RWPE1 (cell line): ENCODE measurements at places on chromosomes 2 and 18.
A peak's percentile ranks its signal among the peaks of the same experiment; 100 is the strongest.

- peak; percentile 58 for DNase-seq
Observed at GRCh38 chr18:79616651-79617510, 62.7 kb upstream of the CTDP1 start.

DNA sequence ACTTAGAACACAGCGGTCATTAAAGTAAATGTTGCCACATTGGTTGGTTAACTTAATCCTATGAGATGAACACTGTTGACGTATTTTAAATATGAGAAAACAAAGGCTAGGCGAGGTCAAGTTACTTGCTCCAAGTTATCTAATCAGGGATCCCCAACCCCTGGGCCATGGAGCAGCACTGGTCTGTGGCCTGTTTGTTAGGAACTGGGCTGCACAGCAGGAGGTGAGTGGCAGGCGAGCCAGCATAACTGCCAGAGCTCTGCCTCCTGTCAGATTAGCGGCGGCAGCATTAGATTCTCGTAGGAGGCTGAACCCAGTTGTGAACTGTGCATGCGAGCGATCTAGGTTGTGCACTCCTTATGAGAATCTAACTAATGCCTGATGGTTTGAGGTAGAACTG lies 878.9 kb downstream of the CPS1 start:
- DNase-seq = no peak

GRCh38 chr2:216773072-216773471 lies 77.7 kb upstream of the IGFBP5 start:
- DNase-seq = no peak

- DNase-seq = peak; percentile 43
Observed at GRCh38 chr2:152456262-152456661, 121.3 kb downstream of the FMNL2 start.

DNA sequence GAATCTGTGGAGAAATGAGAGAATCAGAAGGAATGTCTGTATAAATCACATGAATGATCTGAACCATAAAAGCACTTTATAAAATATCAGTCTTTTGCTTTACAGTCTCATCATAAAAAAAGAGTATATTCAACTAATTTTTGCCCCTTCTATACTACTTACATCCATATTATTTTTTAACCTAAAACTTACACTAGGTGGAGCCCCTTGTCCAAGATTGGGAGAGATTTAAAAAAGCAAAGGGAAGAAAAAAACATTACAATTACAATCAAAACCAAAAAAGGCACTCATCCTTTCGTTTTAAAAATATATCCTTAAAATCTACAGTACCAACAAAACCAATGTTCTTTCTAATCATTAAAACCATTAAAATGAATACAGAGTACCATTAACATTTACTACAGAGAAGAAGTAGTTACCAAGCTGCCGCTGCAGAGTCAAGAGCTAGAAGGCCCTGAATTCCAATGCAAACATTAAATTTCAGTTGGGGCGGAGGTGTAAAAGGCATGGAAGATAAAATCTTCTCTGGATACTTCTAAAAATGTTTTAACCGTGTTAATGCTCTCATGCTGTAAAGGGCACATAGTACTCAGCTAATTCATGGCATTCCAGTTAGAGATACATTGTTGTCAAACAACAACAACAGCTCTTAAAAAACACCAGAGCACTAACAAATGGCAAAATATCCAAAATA lies 56.7 kb upstream of the EPB41L3 start:
- DNase-seq = peak; percentile 3

DNA sequence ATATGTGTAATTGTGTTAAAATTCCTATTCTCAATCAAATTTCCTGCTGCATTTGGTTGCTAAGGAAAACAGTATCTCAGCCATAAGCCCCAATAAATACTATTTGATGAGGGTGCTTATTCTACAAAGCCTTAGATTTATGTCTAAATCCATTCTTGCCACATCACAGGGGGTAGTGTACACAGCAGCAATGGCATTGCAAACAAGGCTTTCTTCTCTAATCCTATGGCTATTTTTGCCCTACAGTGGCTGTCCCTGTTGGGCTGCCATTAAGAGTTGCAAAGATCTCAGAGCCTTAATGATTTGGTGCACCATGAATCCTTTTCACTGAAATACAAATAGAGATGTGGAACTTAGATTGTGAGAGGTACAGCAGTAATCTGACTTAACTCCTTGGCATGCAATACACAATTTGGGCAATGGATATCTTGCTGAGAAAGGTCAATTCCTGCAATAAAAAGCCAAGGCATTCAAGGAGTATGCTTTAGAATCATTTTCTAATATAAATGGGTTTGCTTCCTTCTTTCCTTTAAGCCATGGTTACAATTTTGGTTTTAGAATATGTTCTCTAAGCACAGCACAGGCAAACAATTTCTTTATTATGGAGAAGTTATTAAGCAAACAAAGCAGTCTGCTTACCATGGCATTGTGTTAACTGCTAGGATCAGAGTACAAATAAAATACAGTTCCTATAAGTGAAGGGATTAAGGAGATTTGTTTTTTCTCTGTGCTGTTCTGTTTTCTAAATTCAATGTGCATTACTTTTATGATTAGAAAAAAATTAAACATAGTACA lies 69.8 kb upstream of the CD302 start:
- no peak for DNase-seq

DNA sequence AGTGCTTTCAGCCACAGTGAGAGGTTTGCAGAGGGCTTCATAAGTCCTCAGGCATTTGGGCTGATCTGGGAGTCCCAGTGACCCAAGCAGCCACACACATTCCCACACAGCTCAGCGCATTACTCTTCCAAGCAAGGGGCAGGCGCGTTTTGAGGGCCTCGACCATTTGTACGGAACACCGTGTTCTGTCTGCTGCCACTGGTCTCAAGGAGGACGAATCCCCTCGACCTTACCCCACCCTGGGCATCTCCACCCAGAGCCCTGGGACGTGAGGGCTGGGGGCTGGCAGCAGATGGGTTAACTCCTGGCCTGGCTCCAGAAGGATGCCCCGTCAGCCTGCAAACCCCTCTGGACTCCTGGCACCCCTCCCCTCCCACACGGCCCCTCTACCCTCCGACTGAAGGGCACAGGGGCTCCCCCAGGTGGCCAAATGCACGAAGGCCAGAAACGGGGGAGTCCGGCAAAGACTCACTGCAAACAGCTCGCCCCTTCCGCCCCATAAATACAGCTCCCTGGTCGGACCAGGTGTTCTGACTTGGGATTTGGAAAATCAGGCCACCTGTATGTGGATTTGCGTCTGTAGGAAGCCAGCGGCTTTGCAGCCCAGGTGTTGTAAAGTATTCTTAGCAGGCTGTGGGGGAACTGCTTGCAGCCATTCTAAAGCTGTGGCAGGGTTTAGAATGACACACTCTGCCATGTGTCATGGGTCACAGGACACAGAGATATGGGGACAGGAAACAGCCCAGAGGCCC lies 33.6 kb upstream of the PTMA start:
- peak; percentile 46 for DNase-seq

- DNase-seq = no peak
Observed at GRCh38 chr2:205731583-205731981, 49.3 kb downstream of the NRP2 start.

DNA sequence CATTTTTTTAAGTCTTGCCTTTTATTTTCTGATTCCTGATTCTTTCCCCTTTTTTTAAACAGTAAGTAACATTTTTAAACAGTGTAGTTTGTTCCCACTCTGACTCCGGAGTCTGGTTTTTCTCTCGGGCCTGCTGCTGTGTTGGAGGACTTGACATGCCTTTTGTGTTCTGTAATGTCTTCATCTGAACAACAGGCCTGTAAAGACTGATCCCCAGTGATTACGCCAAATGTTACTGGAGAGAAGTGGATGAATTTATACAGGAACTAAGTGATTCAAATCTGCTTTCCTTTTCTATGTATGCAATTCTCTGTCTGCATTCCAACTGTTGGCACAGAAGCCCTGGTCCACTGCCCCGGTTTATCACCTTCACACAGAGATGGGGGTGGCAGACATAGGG lies 54.3 kb upstream of the RMDN2 start:
- no peak for DNase-seq

GRCh38 chr2:207123335-207123744 lies 42.4 kb downstream of the KLF7 start:
- DNase-seq = no peak

- DNase-seq = no peak
Observed at GRCh38 chr2:127658146-127658545, 12.2 kb downstream of the GPR17 start.

DNA sequence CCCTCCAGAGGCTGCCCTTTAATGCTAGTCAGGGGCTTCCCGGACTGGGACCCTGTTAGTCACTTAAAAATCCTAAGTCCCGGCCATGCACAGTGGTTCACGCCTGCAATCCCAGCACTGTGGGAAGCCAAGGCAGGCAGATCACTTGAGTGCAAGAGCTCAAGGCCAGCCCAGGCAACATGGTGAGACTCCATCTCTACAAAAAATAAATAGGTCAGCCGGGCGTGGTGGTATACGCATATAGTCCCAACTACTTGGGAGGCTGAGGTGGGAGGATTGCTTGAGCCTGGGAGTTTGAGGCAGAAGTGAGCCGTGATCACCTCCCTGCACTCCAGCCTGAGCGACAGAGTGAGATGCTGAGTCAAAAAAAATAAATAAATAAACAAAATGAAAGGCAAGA lies 17.2 kb upstream of the KCNG2 start:
- no peak for DNase-seq

GRCh38 chr2:209933499-209934483 lies 68.6 kb upstream of the RPE start:
- peak; percentile 29 for DNase-seq

GRCh38 chr2:236912326-236913120 lies 173.2 kb upstream of the COPS8 start:
- no peak for DNase-seq

GRCh38 chr2:172597176-172597842 lies 41.4 kb downstream of the PDK1 start:
- no peak for DNase-seq

DNA sequence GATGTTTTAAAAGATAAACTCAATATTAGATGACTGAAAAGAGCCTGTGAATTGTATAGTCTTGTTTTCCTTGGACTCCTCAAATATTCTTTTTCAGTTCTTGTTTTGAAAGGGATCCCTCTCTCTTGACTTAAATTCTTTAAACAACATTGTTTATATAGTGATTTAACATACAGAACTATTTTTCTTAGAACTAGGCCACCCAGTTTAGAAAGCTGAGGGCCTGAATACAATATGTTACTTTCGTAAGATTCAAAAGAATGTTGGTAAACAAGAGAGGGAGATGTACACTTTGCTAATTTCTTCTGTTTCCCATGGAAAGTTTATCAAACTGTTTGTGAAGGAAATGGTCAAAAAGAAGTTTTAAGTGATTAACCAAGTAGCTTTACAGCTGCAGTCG lies 5.5 kb upstream of the TSPYL6 start:
- no peak for DNase-seq

- peak; percentile 54 for DNase-seq
Observed at GRCh38 chr2:74498500-74499266, 720 bp downstream of the LBX2 start.

- DNase-seq = no peak
Observed at GRCh38 chr2:112000399-112001135, 54.5 kb upstream of the TMEM87B start.

GRCh38 chr18:32237049-32237448 lies 47.2 kb downstream of the MEP1B start:
- DNase-seq = peak; percentile 2

GRCh38 chr18:48740851-48741485 lies 202.1 kb downstream of the CTIF start:
- no peak for DNase-seq

DNA sequence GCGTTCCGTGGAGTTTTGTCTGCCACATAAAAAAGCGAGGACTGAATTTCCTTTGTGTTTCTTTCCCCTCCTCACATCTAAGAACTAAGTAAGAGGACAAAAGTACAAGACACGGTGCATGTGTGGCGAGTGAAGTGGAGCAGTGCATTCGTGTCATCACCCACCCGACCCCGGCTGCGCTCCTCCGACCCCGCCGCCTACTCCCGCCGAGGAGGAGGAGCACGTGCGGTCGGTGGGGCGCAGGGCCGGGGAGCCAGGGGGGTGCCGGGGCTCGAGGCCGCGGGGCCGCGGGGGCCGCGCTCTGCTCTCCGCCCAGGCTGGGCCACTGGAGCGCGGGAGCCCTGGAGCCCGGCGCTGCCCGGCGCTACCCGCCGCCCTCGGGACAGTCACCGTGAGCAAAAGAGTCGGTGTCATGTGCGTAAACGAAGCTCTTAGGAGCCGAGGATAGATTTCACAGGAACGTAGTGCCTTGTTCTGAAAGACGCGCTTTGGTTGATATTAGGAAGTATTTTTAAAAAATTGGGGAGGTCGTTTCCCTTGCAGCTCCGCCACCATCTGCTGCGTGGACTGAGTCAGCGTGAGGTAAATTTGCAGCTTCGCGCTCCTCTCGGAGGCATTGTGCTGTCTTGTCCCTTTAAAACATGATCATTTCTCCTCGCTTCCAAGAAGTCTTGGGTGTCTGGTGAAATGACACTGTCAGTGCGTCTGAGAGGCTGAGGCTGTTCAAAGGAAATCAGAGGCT lies 11.0 kb downstream of the TBR1 start:
- DNase-seq = no peak

- no peak for DNase-seq
Observed at GRCh38 chr2:176501617-176502016, 232.4 kb downstream of the MTX2 start.

- peak; percentile 38 for DNase-seq
Observed at GRCh38 chr2:108271691-108272253, 16.9 kb upstream of the SULT1C2 start.

GRCh38 chr2:30927465-30928075 lies 120.3 kb upstream of the CAPN13 start:
- DNase-seq = no peak

DNA sequence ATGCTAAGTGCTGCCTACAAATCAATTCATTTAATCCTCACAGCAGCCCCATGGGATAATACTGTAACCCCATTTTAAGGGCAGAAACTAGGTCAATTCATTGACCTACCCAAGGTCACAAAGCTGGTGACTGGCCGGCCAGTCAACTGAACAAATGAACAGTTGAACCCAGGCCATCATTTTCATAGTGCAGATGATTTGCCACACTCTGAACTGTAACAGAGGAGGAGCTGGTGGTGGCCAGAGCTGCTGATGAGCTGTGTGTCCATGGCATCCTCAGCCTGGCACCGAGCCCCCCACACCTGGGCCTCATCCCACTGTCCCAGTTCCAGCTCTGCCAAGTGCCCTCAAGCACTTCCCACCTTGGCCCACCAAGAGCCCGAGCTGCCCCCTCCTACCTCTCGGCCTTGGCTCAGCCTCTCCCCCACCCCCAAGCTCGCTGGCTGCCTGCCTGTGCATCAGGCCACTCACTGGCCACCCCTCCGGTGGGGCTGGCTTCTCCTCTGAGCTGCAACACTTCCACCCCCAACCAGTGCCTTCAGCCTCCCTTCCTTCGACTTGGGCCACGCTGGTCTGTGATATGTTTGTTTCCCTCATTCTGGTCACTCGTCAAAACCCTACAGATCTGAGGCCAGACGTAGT lies 58.4 kb downstream of the ATOH8 start:
- no peak for DNase-seq

GRCh38 chr2:130806370-130806769 lies 30.3 kb upstream of the ARHGEF4 start:
- no peak for DNase-seq

DNA sequence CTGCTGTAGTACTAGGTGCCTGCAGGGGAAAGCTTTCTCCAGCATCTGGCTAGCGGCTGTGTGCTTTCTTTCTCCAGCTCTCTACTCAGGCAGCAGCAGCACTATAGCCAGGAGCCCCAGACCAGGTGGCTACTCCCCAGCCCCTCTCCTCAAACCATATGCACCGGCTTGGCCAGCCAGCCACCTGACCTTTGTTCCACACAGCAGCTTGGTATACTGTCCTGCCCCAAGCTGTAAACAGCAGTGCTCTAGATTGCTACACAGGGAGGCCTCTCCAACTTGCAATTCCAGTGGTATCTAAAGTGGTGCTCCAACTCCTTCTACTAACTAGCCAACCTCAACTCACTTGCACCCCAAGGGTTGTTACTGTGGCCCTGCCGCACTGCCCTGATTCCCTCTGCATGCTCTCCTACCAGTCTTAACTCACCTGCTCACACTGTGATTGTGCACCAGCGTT lies 19.6 kb downstream of the LDAH start:
- DNase-seq = no peak
